Fibroblast of the conjunctiva (primary cell): ENCODE measurements at places on chromosomes 2 and 18.
A peak's percentile ranks its signal among the peaks of the same experiment; 100 is the strongest.

GRCh38 chr2:7226501-7226900 is 309.3 kb downstream of the RNF144A start:
- no peak for DNase-seq

GRCh38 chr2:39947294-39948015 is 168.4 kb upstream of the THUMPD2 start:
- DNase-seq = no peak

GRCh38 chr2:31428001-31428418 is 13.5 kb upstream of the XDH start:
- no peak for DNase-seq

DNA sequence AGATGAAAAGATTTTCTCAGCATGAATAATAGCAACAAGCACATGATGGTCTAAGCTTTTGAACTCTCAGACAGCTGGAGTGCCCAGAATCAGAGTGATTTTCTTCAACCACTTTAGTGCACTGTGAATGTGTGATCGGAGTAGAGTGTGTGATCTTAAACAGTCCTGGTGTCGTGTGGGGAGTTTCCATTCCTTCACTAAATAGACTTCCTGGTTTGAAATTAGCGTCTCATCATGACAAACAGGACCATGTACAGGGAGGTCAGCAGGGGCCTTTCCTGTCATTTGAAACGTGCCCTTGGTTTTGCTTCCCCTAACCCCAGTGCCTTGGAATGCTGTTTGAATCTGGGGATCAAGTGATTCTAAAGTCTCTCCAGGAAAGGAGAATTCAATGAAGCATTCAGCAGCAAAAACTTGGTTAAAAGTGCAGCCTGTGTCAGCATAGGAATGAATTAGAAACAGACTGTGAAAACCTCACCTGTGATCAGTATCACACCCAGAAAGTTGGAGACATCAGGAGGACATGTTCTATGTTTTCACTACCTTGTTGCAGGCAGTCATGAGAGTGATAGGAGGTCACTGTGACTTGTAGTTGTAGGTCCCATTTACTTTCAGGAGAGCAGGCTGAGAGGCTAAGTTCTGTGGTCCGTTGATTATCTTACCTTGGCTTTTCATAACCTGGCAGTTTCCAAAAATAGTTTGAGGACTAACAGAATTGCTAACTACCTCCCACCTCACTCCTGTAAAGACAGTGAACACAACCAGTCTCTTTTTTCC is 400.3 kb downstream of the MTX2 start:
- no peak for DNase-seq

DNA sequence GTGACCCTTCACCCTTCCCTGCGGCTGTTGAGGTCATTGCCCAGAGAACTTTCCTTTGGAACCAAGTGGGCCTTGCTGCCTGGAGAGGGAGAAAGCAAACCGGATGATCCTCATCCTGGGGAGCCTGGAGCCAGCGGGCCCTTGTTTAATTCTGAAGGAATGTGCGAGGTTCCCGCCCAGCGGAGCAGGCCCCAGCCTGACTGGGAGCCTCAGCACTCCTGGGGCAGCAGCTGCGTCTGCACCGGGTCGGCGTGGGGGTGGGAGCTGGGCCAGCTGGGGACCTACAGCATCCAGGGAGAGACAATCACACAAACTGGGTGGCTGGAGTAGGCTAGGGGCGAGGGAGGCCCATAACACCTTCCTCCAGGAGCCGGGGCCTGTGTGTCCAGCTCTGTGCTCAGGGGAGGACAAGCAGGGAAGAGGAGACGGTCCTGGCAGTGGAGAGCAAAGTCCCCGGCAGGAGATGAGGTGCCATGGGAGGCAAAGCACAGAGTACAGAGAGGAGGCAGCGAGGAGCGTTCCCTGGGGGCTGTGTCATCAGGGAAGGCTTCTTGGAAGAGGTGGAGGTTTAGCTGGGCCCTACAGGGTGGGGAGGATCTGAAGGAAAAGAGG is 61.9 kb upstream of the HAAO start:
- no peak for DNase-seq

- DNase-seq = no peak
Measured at GRCh38 chr2:196475611-196476010, 163.9 kb upstream of the CCDC150 start.

- DNase-seq = no peak
Measured at GRCh38 chr2:18401471-18401870, 159.0 kb downstream of the RDH14 start.

- DNase-seq = no peak
Measured at GRCh38 chr2:105215586-105216192, 25.9 kb upstream of the GPR45 start.

DNA sequence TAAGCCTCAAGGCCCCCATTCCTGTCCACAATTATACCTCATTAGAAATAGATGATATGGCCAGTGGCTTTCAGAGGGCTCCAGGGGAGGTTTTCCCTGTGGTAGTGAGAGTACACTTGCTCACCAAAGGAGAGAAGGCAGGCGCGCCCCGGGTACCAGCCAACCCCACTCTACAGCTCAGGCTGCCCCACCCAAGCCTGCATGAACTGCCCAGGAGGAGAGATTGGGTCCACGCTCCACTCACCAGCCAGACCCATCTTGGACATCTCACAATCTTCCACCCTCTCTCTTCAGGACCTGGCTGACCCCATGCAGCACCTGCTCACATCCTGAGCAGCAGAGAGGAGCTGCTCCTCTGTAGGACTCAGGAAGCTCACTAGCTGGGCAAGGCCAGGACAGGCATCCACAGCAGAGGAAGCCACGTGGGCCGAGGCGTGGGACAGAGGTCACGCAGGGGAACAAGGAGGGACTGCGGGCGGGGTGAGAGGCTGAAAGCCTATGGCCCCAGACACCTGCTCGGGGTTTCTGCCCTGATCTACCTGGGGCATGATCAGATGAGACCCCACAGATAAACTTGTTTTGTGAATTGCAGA is 53.9 kb upstream of the GLI2 start:
- DNase-seq = no peak

GRCh38 chr2:36663851-36664695 is 32.4 kb upstream of the VIT start:
- DNase-seq = peak; percentile 77

DNA sequence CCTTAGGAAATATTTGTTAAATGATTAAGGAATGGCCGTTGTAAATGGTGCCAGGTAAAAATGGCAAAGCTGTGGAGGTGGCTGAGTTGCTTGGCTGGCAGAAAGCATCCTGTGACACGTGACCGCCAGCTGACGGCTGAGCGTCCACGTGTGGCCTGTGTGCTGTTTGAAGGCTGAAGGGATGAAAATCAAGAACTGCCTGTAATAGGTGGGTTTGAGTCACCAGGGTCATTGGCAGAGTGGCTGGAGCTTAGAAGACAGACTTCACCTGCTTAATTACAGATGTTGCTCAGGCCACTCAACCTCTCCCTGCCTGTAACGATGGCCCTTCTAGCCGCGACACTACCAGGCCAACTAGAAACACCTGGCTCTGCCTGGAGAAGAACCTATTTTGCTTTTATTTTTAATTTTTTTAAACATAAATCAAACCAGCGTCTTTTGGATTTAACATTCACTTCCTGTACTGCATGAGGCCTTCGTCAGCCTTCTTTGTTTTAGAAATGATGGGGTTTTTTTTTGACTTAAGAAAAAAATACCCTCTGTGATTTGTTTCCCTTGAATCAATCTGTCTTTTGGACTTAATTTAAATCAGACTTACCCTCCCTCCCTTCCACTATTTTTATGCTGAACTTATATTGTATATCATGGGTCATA is 206.5 kb downstream of the PRKCE start:
- DNase-seq = no peak

DNA sequence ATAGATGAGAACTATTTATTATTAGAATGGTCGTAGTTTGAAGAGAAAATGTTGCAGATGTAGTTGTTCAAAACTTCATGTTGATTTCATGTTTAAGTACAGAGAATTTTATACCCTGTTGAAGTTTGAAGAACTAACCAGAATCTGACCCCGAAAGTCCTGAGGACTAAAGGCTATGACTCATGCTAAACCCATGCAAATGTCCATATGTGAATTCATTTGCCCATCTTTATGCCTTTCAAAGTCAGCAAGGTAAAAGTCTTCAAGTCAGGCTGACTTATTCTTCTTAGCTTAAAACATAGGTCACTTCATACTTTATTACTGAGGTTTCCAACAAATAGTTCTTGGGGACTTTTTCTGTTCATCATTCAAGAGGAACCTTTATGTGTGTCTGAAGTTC is 185.5 kb downstream of the CCDC85A start:
- no peak for DNase-seq

- no peak for DNase-seq
Measured at GRCh38 chr2:27262379-27263286, at the start of gene SLC30A3. SLC30A3 (minus strand) TSS chr2:27263047; CDS start chr2:27262906, 141 bp downstream.

DNA sequence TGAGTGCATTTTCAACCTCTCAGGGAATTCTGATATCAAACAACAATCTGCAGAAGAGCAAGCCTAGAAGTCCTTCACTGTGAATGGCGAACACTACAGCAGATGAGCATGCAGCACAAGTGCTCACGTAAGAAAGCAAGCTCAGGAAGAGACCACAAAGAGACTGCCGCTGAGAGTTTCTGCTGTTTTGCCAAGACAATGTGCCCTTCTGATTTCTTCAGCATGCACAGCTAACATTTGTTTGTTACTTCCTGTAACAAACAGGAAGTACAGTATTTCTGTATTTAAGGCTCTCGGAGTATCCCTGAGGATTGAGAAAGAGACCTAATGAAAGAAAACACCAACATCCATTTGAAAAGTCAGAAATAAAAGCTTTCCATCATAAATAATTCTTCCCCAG is 45.9 kb downstream of the MBOAT2 start:
- no peak for DNase-seq

DNA sequence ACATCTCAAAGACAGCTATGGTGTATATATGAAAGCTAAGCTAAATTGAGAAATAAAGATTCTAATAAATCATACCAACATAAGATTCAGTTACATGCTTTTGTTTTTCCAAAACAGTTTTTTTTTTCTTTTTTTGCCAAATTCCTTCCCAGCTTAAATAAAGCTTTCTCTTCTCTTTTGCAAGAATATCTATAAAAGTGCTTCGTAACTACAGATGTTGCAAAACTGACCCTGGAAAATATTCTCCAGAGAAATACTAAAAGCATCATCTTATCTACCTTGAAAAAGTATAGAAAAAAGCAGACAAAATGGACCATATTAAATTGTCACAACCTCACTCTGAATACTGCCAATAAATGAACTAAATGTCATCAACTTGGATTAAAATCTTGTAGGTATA is 38.7 kb downstream of the FANCL start:
- no peak for DNase-seq

- no peak for DNase-seq
Measured at GRCh38 chr2:190367091-190367490, 23.7 kb downstream of the INPP1 start.

- DNase-seq = no peak
Measured at GRCh38 chr2:163836167-163836566, 100.4 kb upstream of the FIGN start.

- no peak for DNase-seq
Measured at GRCh38 chr18:74982946-74983635, 225.8 kb downstream of the PTGR3 start.

- no peak for DNase-seq
Measured at GRCh38 chr2:236167297-236168109, 683 bp downstream of the GBX2 start.

DNA sequence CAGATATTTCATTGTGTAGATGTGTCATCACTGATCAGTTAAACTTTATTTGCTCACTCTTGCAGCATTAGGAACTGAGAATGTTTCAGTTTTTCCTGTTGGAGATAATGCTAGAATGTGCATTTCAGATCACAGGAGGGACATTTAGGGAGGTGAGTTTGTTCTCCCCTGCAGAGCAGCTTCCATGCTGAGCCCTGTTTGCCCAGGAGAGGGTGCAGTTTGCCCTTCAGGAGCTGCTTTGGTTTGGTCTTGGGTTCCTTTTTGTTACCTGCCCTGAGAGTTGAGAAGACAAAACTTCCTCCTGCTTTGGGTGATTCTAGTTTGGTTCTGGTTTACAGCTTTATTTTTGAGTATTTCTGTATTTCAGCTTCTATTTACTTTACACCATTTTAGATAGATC is 49.9 kb downstream of the DGKD start:
- DNase-seq = no peak

DNA sequence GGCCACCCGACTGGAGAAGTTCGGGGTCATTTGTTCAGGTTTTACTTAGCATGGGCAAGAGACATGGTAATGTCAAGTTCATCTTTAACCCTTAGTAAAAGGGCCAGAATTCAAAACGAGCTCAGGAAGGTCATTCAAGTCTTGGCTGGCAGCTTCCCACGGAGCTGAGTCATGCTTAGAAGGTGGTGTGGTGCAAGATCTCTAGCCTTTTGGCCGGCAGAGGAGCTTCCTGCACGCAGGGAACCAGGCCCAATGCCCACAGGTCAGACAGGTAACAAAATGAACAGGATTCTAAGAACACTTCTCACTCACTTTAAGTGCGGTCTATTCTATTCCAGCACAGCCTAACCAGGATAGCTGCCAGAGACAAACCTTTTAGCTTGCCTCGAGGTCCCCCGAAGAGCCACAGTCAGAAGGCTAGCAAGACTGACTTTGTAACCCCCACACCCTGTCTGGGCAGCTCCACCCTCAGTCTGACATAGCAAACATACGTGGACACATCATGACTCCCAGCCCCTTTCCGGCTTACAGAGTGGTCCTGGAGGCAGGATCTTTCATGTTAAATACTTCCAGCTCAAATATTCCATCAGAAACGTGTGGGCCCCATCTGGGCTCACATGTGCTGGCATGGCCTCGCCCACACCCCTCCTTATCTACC is 292.7 kb downstream of the BCL11A start:
- no peak for DNase-seq

DNA sequence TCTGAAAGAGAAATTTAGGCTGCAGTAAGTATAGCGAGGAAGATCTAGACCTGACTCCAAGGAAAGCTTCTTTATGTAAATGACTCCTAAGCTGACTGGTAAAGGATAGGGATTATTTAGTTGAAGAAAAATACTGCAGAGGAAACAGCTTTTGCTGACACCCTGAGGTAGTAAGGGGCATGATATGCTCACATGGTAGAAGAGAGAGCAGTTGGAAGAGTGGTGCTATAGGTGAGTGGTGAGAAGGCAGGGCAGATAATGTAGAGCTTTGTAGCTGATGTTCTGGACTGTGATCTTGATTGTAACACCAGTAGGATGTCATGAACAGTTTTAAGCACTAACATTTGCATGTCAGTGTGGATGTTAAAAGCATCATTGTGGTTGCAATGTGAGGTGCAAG is 639.1 kb upstream of the SLC39A10 start:
- no peak for DNase-seq

GRCh38 chr2:163681745-163682144 is 54.1 kb downstream of the FIGN start:
- DNase-seq = peak; percentile 20

DNA sequence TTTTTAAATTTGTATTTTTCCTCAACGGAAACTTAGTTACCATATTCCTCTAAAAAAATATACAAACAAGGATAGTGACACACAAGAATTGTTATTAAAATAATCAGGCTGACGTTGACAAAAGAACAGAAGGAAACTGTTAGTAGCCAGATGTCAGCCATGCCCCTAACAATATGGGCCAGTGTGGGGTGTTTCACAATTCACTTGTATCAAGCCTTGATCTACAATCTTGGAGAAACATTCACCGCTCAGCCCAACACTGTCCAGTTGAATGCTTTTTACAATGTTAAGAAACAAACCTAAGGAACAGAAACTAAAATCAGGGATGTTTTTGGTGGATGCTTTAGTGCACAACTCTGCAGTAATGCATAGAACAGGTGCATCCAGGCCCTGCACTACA is 44.6 kb downstream of the TMEFF2 start:
- peak; percentile 24 for DNase-seq

- DNase-seq = no peak
Measured at GRCh38 chr2:163369111-163369510, 366.7 kb downstream of the FIGN start.
